ENCODE measurements at places on chromosomes 11 and 22. TPM values are rescaled to one million over a fixed set of nuclear protein-coding genes. Genes with fewer than 3 reads are reported as not detected.

The GNAZ gene
- total RNA-seq, result 0.22 TPM

The TPBGL gene
- total RNA-seq, result not detected

The ANKK1 gene
- total RNA-seq, result not detected

The SLC1A2 gene
- not detected for total RNA-seq

The OAF gene
- total RNA-seq, result 13.9 TPM

The MOGAT2 gene
- 0.09 TPM for total RNA-seq

The SLN gene
- total RNA-seq, result not detected

The FREY1 gene
- total RNA-seq, result 0.77 TPM

The PDE3B gene
- total RNA-seq, result 0.34 TPM

The C11orf91 gene
- total RNA-seq, result 0.11 TPM

The TBX1 gene
- 38.6 TPM for total RNA-seq

The OR5P2 gene
- total RNA-seq, result not detected

The OR8A1 gene
- not detected for total RNA-seq

The OR6T1 gene
- total RNA-seq, result not detected

The DNAJB7 gene
- total RNA-seq, result not detected

The CEND1 gene
- total RNA-seq, result 0.09 TPM

The CATSPER1 gene
- 0.26 TPM for total RNA-seq

The KRTAP5-2 gene
- total RNA-seq, result not detected

The CD3G gene
- total RNA-seq, result not detected

The ALX4 gene
- total RNA-seq, result not detected

The SCN4B gene
- total RNA-seq, result 0.11 TPM

The GLB1L2 gene
- total RNA-seq, result 0.34 TPM

The BIK gene
- total RNA-seq, result 1.6 TPM

The SCGB1A1 gene
- not detected for total RNA-seq

The KCTD14 gene
- 0.11 TPM for total RNA-seq

The PYGM gene
- total RNA-seq, result 0.26 TPM

The HORMAD2 gene
- total RNA-seq, result not detected

The ACP2 gene
- total RNA-seq, result 40.5 TPM

The APOA4 gene
- total RNA-seq, result not detected

The WNT11 gene
- total RNA-seq, result 0.09 TPM

The CCDC87 gene
- 0.17 TPM for total RNA-seq

The DDTL gene
- total RNA-seq, result 4.7 TPM

The PNPLA5 gene
- total RNA-seq, result not detected

The ARSA gene
- 8.7 TPM for total RNA-seq
